Activated T-cell treated with anti-CD3 and anti-CD28 coated beads, Interleukin-2, amount 50 U/mL, for 72 hours (primary cell): ENCODE measurements at places on chromosomes 12 and 14. TPM values are rescaled to one million over a fixed set of nuclear protein-coding genes. Genes with fewer than 3 reads are reported as not detected.

GRCh38 chr14:54709444-54709843, 142.5 kb downstream of the SAMD4A start:
- H3K27ac ChIP-seq: no peak overlapping the region
- H3K4me3 ChIP-seq: no peak overlapping the region
- peak; percentile 33 for DNase-seq
- H3K36me3 ChIP-seq: peaks cover 8% of the 10 kb centered on the region

- DNase-seq: no peak
- H3K4me1 ChIP-seq: no peaks in the 10 kb centered on the region
- peaks cover 3% of the 10 kb centered on the region for H3K36me3 ChIP-seq
- no peak overlapping the region for H3K27ac ChIP-seq
- H3K27me3 ChIP-seq: peaks cover 17% of the 10 kb centered on the region
- no peak overlapping the region for H3K4me3 ChIP-seq
Observed at GRCh38 chr12:115895247-115895646, 382.2 kb downstream of the MED13L start.

DNA sequence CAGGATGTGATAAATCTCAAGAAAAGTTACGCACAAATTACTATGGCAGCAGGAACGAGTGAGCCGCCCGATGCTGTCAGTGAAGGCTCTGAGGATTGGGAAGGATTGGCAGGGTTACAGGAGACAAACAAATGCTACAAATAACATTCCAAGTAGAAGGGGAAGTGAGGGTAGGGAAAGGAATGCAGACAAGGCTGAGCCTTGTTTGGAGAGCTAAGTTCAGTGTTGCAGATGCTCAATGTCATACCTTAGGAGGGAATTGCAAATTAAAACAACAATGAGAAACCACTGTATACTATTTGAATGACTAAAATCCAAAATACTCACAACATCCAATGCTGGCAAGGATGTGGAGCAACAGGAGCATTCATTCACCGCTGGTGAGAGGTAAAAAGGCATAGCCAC, 1.3 kb downstream of the CLEC9A start:
- H3K4me3 ChIP-seq: no peak overlapping the region
- H3K4me1 ChIP-seq: no peaks in the 10 kb centered on the region
- no peak overlapping the region for H3K27ac ChIP-seq
- no peak for DNase-seq
- no peaks in the 10 kb centered on the region for H3K27me3 ChIP-seq

GRCh38 chr14:85413836-85414526, 116.0 kb upstream of the FLRT2 start:
- H3K4me1 ChIP-seq: no peaks in the 10 kb centered on the region
- no peak overlapping the region for H3K4me3 ChIP-seq

- no peak overlapping the region for H3K4me3 ChIP-seq
- no peak for DNase-seq
- H3K27ac ChIP-seq: no peak overlapping the region
Observed at GRCh38 chr14:36625436-36625835, 36.2 kb upstream of the PAX9 start.

DNA sequence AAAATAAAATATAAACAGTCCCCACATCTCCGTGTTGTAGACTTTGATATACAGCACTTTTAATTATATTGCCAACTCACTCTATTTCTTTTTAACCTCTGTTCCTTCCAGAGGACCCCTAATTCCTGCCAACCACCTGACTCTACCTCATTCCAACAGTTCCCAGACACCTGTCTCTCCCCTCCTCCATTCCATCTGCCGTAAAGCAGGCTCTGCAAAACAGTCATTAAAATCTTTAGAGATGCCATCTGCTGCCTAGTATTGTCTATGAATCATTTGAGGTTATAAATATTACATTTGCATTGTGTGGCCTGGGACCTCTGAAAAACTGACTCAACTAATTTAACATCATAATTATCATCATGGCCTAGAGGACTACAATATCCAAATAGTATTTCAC, 148.8 kb upstream of the DCN start:
- no peak for DNase-seq
- no peaks in the 10 kb centered on the region for H3K36me3 ChIP-seq
- H3K4me1 ChIP-seq: no peaks in the 10 kb centered on the region

DNA sequence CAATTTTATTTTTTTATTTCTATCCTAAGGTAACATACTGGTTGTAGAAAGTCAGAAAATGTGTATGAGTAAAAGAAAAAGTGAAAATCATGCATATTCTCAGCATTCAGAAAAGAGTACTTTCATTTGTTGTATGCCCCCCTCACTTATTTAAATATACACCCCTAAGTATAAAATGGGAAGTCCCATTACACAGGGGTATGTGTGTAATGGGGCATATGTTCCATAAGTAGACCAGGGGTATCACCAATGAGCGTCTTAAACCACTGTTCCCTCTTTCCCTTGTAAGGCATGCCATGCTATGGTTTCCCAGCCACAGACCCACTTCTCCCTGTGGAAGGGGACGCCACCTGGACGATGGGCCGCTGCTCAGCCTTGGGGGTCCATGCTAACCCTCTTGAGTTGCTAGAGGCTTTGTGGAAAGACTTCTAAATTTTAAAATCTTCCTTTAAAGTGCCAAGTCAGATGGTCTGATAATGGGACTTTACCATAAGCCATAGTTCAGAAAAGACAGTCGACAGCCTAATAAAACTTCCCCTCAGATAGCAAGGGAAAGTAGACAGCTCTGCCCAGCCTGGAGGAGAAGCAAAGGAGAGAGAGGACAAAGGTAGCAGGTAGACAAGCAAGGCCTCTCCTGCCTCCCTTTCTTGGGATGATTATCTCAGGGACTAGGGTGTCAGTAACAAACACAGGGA, 118.2 kb downstream of the ZFP36L1 start:
- peaks cover 7% of the 10 kb centered on the region for H3K4me1 ChIP-seq
- no peaks in the 10 kb centered on the region for H3K27me3 ChIP-seq
- H3K27ac ChIP-seq: no peak overlapping the region

DNA sequence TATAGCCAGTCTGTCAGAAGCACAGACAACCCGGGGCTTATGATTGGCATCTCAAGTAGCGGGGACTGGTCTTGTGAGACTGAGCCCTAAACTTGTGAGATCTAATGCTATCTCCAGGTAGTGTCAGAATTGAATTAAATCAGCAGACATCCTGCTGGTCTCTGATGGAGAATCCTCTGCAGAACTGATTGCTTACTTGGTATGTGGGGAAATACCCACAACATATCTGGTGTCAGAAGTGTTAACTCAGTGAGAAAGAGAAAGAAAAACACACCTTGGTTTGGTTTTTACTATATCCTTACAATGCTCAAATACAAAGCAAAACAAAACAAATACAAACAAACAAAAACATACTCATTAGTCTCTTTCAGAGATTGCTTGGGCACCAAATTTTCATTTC, 10.0 kb downstream of the SEL1L start:
- no peak for DNase-seq
- H3K4me1 ChIP-seq: peaks cover 62% of the 10 kb centered on the region
- peak overlapping the region; percentile 85 for H3K27ac ChIP-seq
- no peaks in the 10 kb centered on the region for H3K27me3 ChIP-seq

DNA sequence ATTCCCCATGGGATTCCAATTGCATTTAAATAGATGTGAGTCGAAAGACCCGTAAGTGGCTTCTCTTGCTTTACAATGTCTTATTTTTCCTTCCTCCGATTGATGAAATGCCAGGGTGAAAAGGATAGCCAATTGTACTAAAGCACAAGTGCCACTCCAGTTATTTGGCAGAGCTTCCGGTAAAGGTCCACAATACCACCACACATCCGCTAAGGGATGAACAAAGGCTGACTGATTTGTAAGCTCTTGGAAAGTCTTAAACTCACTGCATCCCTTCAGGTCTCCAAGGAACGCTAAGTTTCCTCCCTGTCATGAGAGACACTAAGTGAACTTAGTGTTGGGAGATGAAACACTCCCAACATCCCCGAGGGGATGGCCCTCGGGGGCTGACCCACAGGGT, 21.2 kb upstream of the RNASE1 start:
- peaks cover 13% of the 10 kb centered on the region for H3K4me1 ChIP-seq
- no peak overlapping the region for H3K4me3 ChIP-seq
- H3K27me3 ChIP-seq: no peaks in the 10 kb centered on the region
- peaks cover 3% of the 10 kb centered on the region for H3K36me3 ChIP-seq

DNA sequence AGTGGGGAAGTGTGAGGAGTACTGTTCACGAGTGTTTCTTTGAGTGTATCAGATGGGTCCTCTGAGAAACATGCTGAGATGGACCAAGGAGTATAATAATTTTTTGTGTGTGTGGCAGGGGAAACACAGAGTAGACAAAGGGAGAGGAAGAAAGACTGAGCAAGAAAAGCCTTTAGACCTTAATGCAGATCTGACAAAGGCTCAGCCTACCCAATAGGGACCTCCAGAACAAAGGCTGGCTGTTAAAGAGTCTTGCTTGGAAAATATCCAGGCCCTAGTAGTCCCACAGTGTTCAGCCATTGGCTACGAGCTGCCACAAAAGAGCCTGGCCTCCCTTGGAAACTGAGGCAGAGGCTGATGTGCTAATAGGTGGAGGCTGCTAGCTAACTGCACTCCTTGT, 13.5 kb downstream of the COQ5 start:
- no peak overlapping the region for H3K27ac ChIP-seq
- no peak overlapping the region for H3K4me3 ChIP-seq
- peaks cover 5% of the 10 kb centered on the region for H3K36me3 ChIP-seq
- H3K27me3 ChIP-seq: no peaks in the 10 kb centered on the region
- no peak for DNase-seq

Gene DLGAP5
- 68.2 TPM for total RNA-seq

DNA sequence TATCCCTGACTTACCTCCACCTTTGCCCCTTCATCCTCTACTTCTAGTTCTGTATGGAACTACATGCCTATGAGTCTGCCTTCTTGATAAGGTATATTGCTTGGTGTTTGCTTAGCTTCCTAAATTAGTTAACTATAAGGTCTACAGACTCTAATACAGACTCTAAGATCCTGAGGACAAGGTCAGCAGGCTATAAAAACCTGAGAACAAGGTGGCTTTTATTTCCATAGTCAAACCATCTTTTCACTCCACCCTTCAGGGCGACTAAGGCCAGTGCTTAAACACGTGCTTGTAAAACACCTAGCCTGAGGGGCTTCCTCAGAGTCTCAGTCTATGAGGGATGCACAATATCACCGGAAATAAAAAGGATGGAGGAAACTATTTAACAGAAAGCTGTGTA, 36.1 kb upstream of the COL2A1 start:
- peaks cover 1% of the 10 kb centered on the region for H3K36me3 ChIP-seq
- DNase-seq: no peak
- peaks cover 4% of the 10 kb centered on the region for H3K4me1 ChIP-seq
- no peaks in the 10 kb centered on the region for H3K27me3 ChIP-seq
- H3K27ac ChIP-seq: no peak overlapping the region

DNA sequence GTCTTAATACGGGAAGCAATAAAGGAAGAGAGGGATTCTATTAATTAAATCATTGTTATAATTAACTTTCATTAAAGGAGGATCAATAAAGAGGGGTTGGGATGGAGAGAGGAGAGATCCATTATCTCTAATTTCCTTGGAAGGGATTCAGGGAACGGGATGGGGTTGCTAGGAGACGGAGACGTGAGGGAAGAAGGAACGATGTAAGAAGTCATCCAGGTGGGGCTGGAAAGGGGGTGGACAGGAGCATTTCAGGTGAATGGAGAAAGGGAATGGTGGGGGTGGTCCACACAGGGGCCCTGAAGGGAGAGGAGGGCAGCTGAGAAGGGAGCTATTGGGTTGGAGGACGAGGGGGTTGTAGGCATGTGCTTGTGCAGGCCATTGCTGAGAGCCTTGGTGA, 17.2 kb downstream of the CALCOCO1 start:
- H3K36me3 ChIP-seq: no peaks in the 10 kb centered on the region
- DNase-seq: no peak
- H3K27ac ChIP-seq: no peak overlapping the region

GRCh38 chr12:3532931-3533702, 42.1 kb downstream of the PRMT8 start:
- peaks cover 2% of the 10 kb centered on the region for H3K36me3 ChIP-seq
- H3K4me1 ChIP-seq: no peaks in the 10 kb centered on the region
- H3K4me3 ChIP-seq: no peak overlapping the region
- no peak for DNase-seq
- no peak overlapping the region for H3K27ac ChIP-seq

Gene GLT1D1
- total RNA-seq: not detected

- H3K4me1 ChIP-seq: peaks cover 51% of the 10 kb centered on the region
- H3K27me3 ChIP-seq: no peaks in the 10 kb centered on the region
- H3K4me3 ChIP-seq: no peak overlapping the region
Observed at GRCh38 chr12:68821357-68822188, 13.6 kb downstream of the MDM2 start.

GRCh38 chr14:102293781-102294180, 11.2 kb downstream of the MOK start:
- H3K4me1 ChIP-seq: no peaks in the 10 kb centered on the region
- no peak for DNase-seq
- H3K27me3 ChIP-seq: no peaks in the 10 kb centered on the region
- H3K4me3 ChIP-seq: no peak overlapping the region
- no peaks in the 10 kb centered on the region for H3K36me3 ChIP-seq
- H3K27ac ChIP-seq: no peak overlapping the region

DNA sequence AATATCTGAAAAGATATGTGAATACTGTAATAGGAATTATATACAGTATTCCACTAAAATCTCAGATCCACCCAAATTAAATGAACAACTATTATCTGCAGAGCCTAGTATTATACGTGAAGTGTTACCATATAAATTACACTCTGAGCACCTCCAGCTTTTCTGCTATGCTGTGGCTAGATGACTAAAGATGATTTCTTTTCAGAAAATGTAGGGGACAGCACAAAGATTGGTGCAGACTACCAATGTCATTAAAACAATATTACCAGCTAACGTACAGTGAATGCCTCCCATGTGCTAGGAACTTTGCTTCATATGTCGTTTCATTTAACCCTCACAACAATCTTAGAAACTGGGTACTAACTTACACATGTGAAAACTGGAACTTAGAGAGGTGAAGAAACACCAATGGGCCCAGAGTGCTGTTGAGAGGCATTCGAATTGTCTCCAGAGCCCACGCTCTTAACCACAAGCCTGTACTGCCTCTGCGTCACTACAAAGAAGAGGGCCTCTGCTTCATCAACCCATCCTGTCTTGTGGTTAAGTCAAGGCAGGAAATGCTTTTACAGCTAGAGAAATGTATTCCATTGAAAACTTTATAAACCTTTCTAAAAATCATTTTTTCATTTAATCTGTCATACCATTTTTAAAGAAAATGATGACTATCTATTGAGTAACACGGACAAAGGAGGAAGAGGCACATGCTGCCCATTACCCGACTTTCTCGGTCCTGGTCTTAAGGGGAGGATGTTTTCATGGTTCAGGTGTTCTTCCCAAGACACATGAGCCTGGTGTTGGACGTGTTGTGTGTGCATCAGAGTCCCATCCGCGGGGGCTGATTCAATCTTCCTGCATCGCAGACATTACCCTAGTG, 1.3 kb downstream of the GPR65 start:
- H3K4me3 ChIP-seq: peak overlapping the region; percentile 98
- peaks cover 36% of the 10 kb centered on the region for H3K36me3 ChIP-seq
- H3K4me1 ChIP-seq: peaks cover 71% of the 10 kb centered on the region
